Kasumi-1 (cell line): ENCODE measurements at places on chromosomes 6 and 20.

DNA sequence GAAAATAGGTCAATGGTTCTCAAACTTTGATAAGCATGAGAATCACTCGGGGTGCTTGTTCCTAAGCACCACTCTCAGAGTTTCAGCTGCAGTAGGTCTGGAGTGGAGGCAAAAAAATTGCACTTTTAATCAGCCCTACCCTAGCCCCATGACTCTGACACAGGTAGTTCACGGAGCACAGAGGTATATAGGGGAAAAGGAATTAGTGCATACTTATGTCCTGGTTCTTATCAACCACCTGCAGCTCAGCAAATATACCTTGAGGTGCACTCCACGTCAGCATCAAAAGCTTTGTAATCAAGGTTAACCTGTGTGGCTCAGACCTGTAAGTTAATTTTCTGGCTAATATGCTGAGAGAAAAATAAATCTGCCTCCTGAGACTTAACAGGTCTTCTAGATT is 138.8 kb upstream of the HMGN3 start:
- DNase-seq: no peak

- no peak for DNase-seq
Observed at GRCh38 chr20:40307268-40307667, 381.8 kb downstream of the MAFB start.

GRCh38 chr6:56683882-56684281 is 41.2 kb upstream of the DST start:
- DNase-seq: no peak

DNA sequence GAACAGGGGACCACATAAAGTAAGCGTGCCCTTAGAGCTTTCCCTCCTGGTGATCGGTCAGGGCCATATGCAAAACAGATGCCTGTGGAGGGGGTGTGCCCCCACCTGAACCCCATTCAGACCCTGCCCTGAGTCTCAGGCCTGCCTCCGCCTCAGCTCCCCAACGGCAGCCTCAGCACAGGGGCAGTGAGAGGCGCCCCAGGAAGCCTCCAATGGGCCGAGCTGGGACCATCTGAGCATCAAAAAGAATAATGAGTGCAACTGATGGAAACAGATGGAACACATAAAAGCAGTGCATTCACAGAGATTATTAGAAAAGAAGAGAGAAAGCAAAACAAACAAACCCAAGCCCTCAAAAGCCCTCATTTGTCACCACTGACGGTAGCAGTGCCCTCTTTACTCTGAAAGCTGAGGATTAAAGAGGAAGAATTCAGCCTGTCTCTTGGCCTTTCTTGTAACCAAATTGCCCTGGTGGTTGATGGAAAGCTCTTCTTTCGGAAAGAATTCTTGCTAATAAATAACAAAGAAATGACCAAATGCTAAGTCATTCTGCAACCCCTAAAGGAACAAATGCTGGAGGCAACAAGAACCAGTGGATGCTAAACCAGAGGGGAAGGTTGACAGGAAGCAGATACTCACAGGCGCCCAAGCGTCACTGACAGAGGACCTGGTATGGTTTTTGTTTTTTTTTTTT is 6.8 kb downstream of the ADISSP start:
- no peak for DNase-seq

GRCh38 chr6:156928126-156928525 is 150.9 kb downstream of the ARID1B start:
- no peak for DNase-seq

GRCh38 chr6:7431674-7432390 is 42.2 kb downstream of the RIOK1 start:
- no peak for DNase-seq

DNA sequence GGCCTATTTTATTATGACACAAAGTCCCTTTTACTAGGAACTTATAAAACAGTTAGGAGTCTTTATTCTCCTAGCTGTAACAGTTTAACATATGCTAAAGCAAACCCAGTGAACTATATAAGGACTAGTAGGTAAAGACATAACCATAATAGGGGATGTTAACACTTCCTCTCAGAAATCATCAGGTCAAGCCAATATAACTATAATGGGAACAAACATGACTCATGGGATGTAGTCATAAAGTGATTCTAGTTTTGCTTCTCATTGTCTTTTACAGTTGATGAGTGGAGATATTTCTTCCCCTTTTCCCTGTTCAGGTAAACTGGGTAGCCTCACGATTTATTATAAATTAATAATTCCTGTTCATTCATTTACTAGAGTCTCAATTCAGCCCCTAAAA is 9.7 kb downstream of the PTCHD4 start:
- peak; percentile 4 for DNase-seq

- peak; percentile 60 for DNase-seq
Observed at GRCh38 chr6:69584913-69585729, 211.7 kb downstream of the LMBRD1 start.

DNA sequence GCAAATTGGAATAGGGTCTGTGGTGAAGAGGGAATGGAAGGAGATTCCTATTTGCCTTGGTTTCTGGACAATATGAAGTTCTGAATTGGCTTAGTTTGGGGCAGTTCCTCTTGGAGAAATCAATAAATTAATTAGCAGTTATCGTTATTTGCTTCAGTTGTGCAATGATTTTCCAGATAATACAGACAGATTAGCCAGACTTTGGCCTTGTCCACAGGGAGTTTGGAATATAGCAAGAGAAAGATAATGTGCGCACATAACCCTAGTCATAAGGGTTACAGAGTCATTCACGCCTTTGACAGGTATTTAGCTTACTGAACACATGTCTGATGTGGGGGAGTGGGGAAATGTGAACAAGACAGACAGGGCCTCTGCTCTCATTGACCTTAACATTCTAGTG is 1.3 kb downstream of the ATRN start:
- DNase-seq: no peak

GRCh38 chr20:51366155-51366886 is 176.2 kb downstream of the NFATC2 start:
- DNase-seq: no peak

GRCh38 chr20:53788253-53789022 is 194.8 kb upstream of the ZNF217 start:
- DNase-seq: no peak

DNA sequence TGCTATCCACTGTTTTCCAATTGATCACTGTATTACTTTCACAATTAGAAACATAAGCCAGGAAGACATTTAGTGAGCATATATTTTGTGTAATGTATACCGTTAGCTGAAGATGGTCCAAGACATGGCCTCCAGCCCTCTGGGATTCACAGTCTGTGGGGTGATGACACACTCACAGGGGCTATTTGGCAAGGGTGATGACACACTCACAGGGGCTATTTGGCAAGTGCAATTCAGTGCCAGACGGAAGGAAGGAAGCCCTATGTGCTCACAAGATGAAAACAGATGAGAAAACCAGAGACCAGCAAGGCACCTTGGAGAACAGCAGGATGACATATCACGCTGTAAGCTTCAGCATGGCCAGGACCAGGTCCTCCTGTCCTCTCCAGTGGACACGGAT is 183.7 kb downstream of the MBOAT1 start:
- no peak for DNase-seq

DNA sequence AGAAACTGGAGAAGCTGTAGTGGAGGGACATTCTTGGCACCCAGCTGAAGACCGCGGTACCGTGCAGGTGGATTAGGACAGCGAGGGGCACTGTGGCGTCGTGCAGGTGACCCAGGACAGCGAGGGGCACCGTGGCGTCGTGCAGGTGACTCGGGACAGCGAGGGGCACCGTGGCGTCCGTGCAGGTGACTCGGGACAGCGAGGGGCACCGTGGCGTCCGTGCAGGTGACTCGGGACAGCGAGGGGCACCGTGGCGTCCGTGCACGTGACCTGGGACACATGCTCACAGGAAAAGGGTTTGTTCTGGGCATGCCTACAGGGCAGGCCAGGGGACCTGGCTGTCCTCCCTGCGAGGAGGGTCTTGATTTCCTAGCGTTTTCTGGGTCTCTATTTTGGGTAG is 29.2 kb upstream of the SMOC2 start:
- no peak for DNase-seq

- no peak for DNase-seq
Observed at GRCh38 chr6:158611541-158612370, 32.8 kb downstream of the DYNLT1 start.

DNA sequence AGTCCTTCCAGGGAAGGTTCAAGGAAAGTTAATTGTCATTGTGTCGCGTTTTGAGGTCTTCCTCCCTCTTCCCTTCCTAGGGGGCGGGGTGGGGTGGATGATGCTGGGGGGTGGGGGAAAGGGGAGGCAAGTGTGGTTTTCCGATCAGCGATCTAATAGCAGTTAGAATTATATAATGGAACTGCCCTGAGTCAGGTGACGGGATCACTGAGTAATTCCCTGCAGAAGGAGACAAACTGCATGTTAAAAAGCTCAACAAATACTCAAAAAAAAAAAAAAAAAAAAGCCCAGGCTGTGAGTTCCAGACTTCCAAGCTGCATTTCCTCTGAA is 240.4 kb downstream of the PHACTR1 start:
- peak; percentile 62 for DNase-seq

DNA sequence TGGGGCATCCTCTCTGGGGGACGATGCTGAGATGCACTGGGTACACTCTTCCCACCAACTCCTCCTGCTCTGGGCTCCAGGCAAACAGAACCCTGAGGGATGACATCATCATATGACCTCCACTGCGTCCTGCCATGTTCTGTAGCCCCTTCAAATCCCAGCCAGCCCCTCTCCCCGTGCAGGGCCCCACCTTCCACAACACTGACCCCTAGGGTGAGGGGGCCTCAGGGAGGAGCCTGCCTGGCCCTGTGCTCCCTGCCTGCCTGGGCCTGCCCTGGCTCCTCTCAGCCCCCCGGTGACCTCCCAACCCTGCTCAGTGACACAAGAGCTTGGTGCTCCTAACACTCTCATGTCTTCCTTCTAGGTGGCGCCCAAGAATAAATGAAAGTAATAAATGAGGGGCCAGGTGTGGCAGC is 9.6 kb upstream of the SPDEF start:
- no peak for DNase-seq

- no peak for DNase-seq
Observed at GRCh38 chr6:161949531-161949930, 675.7 kb upstream of the AGPAT4 start.

- DNase-seq: no peak
Observed at GRCh38 chr20:56795492-56795891, 166.4 kb downstream of the TFAP2C start.

DNA sequence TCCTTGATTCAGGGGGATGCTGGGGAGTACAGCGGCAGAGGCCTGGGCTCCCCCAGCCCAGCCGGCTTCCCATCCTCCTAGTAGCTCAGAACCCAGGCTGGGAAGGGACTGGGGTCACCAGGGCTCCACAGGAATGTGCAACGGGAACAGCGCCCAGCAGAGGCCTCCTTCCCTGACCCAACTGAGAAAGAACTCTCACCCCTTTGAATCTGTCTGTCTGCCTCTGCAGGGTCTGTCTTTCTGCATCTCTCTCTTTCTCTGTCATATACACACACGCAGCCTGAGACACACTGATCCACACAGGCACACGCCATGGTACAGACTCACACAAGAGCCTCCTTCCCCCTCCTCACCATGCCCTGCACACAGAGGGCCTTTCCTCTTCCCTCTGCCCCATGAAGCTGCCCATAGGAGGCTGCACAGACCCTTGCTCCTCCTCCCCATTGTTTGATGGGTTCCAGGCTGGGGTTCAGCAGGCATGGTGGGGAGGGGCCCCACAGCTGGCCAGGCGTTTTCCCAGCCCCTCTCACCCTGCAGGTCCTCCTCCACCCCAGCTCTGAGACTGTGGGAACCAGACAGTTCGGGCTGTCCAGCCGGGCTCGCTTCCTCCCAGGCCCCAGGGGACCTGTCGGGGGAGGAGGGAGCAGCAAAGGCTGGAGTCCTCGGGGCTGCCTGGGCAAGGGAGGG is 2.8 kb downstream of the FOXS1 start:
- DNase-seq: no peak

GRCh38 chr20:32663335-32664011 is 10.3 kb downstream of the C20orf203 start:
- no peak for DNase-seq

GRCh38 chr6:161292145-161292544 is 18.3 kb upstream of the AGPAT4 start:
- no peak for DNase-seq

DNA sequence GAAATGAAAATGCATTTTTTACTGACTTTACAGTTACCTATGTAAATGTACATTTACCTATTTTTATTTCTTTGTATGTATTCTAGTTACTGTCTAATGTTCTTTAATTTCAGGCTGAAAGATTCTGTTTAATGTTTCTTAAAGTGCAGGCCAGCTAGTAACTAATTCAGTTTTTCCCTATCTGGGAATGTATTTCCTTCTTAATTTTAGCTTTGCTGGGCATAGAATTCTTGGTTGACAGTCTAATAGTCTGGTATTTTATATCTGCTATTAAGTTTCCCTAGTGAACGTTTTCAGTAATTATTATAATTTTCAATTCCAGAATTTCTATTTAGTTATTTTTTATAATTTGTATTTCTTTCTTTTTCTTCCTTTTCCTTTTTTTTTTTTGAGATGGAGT is 186.0 kb upstream of the NOX3 start:
- no peak for DNase-seq

- DNase-seq: no peak
Observed at GRCh38 chr6:82954937-82955577, 110.6 kb downstream of the UBE3D start.

GRCh38 chr6:125749173-125749864 is at the start of gene HEY2:
TSS of gene HEY2 (plus strand) at chr6:125749632. CDS start at chr6:125749777, 145 bp downstream.
- peak; percentile 56 for DNase-seq

DNA sequence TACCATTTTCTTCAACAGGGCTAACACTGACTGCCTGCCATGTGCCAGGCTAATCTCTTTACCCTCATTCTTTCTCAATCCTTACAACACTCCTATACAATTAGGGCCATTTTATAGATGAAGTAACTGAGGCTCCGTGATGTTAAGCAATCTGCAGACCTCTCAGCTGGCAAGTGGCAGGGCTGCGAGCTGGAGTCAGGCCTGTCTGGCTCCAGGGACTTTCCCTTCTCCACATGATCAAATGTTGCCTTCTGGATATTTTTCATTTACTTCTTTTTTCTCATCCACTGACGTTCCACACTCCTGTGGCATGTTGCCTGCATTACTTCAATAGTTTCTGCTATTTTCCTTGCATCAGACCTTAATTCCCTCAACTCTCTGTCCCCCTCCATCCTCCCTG is 55.2 kb upstream of the TAGAP start:
- no peak for DNase-seq

GRCh38 chr20:40493549-40493948 is 195.5 kb downstream of the MAFB start:
- DNase-seq: no peak

DNA sequence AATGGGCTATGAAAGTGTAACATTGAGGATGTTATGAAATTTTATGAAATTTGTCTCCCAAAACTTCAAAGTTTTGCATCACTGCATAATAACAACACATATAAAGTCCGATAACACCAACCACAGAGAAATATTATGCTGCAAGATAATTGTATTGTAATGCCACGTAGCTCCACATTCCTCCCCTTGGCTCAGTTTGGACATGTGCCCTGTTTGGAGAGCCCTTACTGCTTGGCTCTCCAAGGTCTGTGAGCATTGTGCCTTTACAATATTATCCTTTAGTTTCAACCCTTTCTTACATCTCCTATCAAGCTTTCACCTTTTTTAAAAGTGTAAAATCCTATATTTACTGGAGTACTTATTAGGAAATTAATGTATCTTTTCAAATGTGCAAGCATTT is 10.8 kb downstream of the HBS1L start:
- no peak for DNase-seq
